Activated CD4-positive, alpha-beta T cell treated with anti-CD3 and anti-CD28 coated beads for 48 hours (primary cell): ENCODE measurements at places on chromosomes 4 and X.

- DNase-seq: no peak
Measured at GRCh38 chr4:139777757-139778156, 112.1 kb downstream of the MGST2 start.

DNA sequence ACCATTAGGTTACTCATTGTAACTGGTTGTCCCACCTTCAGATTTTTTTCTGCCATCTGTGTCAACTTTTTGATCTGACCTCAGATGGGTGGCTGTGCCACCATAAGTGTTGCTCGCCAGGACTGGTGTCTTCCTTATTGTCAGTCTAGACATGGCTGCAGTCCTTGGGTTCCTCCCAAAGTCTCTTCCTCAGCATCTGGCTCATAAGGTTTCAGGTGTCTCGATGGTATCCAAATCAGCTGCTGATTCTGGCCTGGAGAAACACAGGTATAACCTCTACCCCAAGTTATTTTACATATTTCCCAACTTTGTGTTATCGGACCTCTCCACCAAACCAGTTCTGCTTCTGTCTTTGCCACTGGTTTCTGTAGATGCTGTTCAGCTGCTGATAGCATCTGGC lies 158.5 kb downstream of the ZNF518B start:
- DNase-seq: no peak

- no peak for DNase-seq
Measured at GRCh38 chr4:148522995-148523394, 80.8 kb upstream of the NR3C2 start.

DNA sequence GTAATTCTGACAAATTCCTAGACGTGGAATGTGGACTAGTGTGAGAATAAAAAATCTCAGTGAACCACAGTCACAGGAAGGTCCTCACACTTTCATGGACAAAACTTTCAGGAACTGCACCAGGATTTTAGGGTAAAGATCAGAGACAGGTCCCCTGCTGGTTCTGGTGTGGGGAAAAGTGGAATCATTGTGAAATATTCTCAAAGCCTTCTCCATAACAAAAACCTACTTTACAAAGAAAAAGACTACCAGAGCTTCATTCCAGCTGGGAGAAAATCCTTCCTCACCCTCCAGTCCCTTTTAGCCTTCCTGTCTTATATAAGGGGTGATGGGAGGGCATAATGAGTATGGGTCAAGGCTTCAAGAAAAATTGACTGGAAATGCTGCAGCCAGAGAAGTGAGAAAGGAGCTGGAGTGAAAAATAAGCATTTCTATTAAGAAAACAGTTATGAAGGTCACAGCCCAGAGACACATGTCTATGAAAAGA lies 325.8 kb downstream of the ARAP2 start:
- DNase-seq: no peak

- no peak for DNase-seq
Measured at GRCh38 chr4:80036949-80037685, 35.9 kb downstream of the ANTXR2 start.

DNA sequence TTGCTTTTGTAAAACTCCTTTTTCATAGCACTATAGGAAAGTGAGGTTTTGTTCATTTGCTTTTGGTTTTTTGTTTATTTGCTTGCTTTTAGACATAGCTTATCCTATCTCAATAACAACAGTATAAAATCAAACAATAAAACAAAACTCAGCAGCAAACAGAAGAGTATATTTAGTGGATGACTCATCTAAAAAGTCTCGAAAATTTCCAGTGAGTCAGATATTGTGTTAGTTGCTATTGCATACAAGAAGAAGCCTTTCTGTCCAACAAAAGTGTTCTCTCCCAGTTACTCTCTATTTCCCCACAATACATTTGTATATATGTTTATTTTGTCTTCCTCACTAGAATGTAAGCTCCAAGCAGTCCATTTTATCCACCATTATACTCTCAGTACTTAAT lies 36.0 kb upstream of the NPNT start:
- DNase-seq: no peak

DNA sequence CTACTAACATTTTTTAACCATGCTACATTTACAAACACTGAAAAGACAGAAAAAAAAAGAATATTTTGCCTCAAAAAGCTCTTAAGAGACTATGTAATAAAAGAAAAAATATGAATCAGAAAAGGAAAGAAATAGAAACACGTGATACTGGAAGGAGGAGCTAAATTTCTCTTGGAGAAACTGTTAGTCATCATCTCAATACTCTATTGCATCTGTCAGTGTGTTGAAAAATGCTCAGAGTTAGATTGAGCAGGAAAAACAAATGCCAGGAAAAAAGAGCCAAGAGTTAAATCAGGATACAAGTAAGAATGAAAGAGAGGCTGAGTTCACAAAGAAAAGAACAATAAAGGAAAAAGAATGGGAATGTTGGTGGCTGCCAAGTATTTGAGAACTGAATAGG lies 2.6 kb downstream of the RAB28 start:
- no peak for DNase-seq

DNA sequence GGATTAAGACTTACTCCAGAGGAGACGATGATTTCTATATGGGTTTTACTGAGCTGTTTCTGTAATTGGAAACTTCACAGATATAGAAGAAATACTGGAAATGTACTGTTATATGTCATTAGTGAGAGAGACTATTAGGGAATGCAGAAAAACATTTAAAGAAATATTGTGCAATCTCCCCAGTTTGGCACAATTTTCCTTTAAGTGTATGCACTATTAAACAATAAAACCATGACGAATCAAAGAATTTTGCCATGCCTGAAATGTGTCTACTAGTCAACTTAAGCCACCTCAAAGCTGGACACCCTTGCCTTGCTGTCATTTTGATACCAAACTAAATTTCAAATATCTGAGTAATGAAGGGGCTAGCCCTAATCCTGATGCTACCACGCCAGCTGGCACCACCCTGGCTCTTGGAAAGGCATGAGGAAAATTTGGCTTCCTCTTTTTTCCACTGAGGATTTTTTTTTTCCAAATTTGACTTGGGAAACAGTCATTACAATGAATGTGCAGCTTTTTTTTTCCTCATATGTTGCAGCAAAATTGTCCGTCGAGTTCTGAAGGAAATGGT lies 36.1 kb downstream of the MTTP start:
- DNase-seq: no peak
